Naive thymus-derived CD8-positive, alpha-beta T cell (primary cell): ENCODE measurements at places on chromosomes 5 and 9.

DNA sequence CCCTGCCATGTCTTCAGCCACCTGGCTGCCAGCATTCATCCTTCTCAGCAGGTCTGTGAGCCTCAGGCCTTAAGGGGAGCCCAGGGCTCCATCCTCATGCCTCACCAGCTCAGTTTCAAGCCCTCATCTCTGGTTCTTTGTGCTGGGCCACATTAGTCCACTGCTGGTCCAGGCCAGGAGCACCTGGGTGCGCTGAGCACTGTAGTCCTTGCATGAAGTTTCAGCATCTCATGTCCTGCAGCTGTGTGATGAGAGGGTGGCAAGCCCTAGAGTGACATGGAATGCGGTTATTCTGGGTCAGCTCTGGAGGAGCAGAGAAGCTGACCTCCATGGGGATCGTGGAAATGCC lies 42.7 kb downstream of the COL5A1 start:
- no peak overlapping the region for H3K4me3 ChIP-seq
- no peak overlapping the region for H3K27ac ChIP-seq
- peak; percentile 40 for DNase-seq
- no peaks in the 10 kb centered on the region for H3K4me1 ChIP-seq
- no peaks in the 10 kb centered on the region for H3K36me3 ChIP-seq

- peaks cover 38% of the 10 kb centered on the region for H3K4me1 ChIP-seq
- H3K27me3 ChIP-seq = peaks cover 34% of the 10 kb centered on the region
- H3K4me3 ChIP-seq = peak within 1 kb of the TSS; percentile 76
- H3K36me3 ChIP-seq = no peaks in the 10 kb centered on the region
- no peak within 1 kb of the TSS for H3K27ac ChIP-seq
These were observed at the start of gene DAPK1 for GRCh38 chr9:87497604-87498045. Gene DAPK1, plus strand, starts transcription at chr9:87497867. Its CDS starts 1,211 bp downstream, at chr9:87499078.

DNA sequence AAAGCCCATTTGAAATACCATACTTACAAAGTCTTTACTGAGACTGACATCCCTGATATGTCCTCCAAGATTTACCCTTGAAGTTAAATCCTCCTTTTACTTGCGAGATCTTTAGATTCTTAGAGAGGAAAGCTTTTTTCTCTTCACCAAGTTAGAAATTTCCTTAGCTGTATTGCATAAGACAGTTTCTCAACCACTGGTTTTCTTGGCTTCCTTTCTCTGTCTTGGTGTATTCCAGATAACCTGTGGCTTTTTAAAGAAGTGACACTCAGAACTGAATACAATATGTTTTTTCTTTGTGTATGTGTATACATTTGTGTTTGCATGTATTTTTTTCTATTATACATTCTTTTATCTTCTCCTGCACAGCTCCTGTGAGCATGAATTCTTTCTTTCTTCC lies 65.0 kb downstream of the SNCAIP start:
- DNase-seq = no peak
- H3K4me1 ChIP-seq = no peaks in the 10 kb centered on the region
- H3K36me3 ChIP-seq = no peaks in the 10 kb centered on the region
- H3K27me3 ChIP-seq = no peaks in the 10 kb centered on the region
- no peak overlapping the region for H3K27ac ChIP-seq

DNA sequence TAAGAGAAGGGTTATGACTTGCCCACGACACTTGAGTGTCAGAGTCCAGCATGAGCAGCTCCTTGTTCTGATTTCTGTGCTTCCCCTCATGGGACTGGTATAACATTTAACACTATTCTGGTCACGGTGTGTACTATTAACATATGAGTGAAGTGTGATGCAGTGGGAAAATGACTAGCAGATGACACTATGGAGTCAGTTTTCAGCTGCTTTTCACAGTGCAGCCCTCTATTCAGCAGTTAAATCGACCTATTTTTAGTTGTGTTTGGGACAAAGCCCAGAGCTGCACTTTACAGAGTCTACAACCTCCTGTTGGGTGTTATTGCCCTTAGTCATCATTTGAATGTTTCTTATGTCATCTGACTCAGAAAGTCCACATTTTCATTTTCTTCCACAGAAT lies 59.1 kb downstream of the CHSY3 start:
- H3K4me1 ChIP-seq = no peaks in the 10 kb centered on the region
- H3K36me3 ChIP-seq = no peaks in the 10 kb centered on the region
- DNase-seq = no peak
- no peak overlapping the region for H3K27ac ChIP-seq

- DNase-seq = no peak
- no peaks in the 10 kb centered on the region for H3K4me1 ChIP-seq
- no peak overlapping the region for H3K4me3 ChIP-seq
- H3K27me3 ChIP-seq = peaks cover 5% of the 10 kb centered on the region
These were observed 224.9 kb downstream of the CACNA1B start for GRCh38 chr9:138102246-138103051.

DNA sequence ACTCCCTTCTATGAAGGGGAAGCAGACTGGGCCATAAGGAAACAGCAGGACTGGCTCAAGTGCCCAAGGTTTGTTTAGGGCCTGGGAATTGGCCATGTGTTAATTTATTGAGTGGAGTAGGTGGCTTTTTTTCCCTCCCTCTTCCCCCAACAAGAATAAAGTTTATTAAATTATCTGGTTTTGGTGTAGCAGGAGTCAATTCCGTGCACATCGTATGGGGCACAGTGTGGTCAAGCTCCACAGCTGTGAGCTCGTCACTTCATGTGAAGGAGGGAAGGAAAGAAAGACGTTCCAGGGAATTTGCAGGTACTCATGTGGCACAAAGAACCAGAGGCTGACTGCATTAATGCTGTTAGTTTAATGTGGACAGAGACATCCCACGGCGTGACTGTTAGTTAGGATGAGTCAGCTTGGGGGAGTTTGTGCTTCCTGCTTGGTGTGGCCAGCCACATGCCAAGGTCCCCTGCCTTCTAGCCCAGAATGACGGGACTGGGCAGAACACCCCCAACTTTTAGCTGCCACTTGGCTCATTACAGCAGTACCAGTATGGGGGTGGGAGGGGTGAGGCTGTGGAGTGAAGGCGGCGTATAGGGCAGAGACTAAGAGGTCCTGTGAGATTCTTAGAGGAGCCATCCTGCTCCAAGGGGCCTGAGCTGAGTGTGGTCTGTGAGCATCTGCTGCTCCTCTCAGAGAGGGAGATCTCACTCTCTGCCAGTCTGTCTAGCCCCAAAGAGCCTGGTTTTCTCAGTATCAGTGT lies 33.2 kb downstream of the CSF1R start:
- no peaks in the 10 kb centered on the region for H3K4me1 ChIP-seq
- H3K27ac ChIP-seq = no peak overlapping the region
- no peak for DNase-seq
- no peaks in the 10 kb centered on the region for H3K27me3 ChIP-seq

DNA sequence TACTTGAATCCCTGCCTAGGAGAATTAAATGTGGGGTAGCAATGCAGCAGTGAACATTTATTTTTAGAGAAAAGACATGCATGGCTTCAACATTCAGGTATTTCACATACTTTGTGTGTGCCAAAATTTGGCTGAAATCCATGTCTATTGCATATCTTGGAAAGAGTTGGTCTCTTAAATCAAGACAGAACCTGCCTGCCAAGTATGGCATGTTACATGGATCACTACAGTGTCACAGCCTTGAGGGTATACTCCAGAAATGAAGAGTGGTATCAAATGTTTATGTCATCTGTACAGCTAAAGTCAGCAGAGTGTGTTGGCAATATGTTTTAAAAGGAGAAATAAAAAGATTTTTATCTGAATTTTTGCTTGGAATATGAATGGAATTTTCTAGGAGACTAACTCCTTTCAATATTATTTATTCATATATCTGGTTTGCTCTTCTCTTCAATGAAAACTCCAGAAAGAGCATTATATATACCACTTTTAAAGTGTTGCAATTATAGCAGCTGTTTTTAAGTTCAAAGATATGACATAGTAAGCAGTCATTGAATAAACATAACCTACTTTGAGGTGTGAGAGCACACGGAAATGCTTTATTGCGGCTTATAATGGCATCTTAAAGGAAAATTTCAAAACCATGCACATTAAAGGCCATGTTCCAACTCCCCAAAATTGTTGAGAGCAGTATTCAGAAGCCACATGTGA lies 95.4 kb upstream of the MINAR2 start:
- H3K27me3 ChIP-seq = no peaks in the 10 kb centered on the region
- H3K27ac ChIP-seq = no peak overlapping the region
- no peak for DNase-seq
- no peak overlapping the region for H3K4me3 ChIP-seq
- H3K4me1 ChIP-seq = no peaks in the 10 kb centered on the region
- H3K36me3 ChIP-seq = no peaks in the 10 kb centered on the region

DNA sequence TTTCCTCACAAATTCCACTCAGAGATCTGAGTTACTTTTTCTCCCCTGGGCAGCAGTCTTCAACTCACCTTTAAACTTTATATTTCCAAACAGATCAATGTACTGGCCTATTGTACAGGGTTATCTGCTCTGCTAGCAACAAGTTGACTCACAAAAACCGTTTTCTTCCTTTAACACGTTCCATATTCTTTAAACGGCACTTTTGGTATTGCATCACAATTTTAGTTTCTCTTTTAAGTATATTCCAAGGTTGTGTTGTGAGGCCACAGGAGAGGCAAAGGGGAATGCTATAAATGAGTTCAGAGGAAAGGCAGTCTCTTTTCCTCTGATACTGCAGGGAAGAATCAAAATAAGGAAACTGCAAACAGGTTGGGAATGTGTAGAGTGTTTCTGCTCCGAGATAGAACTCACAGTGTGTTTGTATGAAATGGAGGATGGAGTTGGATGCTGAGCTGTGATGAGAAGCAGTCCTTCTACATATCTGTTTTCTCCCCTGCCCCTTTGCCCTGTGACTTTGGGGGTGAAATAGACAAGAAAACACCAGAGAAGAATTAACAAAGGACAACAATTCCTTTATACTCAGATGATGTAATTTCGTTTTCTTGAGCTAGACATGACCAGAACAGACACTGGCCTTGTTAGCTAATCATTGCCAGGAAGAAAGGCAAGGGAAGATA lies 9.9 kb upstream of the ALDOB start:
- DNase-seq = no peak
- H3K4me1 ChIP-seq = peaks cover 14% of the 10 kb centered on the region
- no peaks in the 10 kb centered on the region for H3K36me3 ChIP-seq
- H3K27me3 ChIP-seq = peaks cover 82% of the 10 kb centered on the region
- no peak overlapping the region for H3K27ac ChIP-seq

- H3K27ac ChIP-seq = no peak overlapping the region
- H3K36me3 ChIP-seq = peaks cover 2% of the 10 kb centered on the region
- DNase-seq = no peak
- H3K4me1 ChIP-seq = no peaks in the 10 kb centered on the region
- no peak overlapping the region for H3K4me3 ChIP-seq
These were observed 21.5 kb upstream of the NFIL3 start for GRCh38 chr9:91445135-91445534.

- H3K27me3 ChIP-seq = peaks cover 30% of the 10 kb centered on the region
- peaks cover 13% of the 10 kb centered on the region for H3K4me1 ChIP-seq
- H3K27ac ChIP-seq = no peak overlapping the region
- no peak overlapping the region for H3K4me3 ChIP-seq
These were observed 4.5 kb downstream of the SPARC start for GRCh38 chr5:151682240-151682639.

DNA sequence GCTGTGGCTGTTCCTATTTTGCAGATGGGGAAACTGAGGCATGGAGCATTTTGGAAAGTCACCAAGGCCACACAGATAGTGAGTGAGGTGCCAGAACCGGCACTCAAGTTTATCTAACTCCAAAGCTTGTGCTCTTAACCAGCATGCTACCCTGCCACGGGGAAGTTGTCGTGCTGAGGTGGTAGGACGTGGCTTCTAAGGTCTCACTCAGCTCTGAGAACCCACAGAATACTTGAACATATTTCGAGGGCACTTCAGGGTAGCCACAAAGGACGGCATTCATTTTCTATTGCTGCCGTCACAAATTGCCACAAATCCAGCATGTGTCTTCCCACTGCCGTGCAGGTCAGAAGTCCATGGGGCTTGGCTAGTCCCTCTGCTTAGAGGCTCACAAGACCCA lies 116.7 kb downstream of the OLFM1 start:
- H3K27me3 ChIP-seq = peaks cover 6% of the 10 kb centered on the region
- H3K4me3 ChIP-seq = no peak overlapping the region
- no peak for DNase-seq
- no peak overlapping the region for H3K27ac ChIP-seq
- H3K36me3 ChIP-seq = no peaks in the 10 kb centered on the region

DNA sequence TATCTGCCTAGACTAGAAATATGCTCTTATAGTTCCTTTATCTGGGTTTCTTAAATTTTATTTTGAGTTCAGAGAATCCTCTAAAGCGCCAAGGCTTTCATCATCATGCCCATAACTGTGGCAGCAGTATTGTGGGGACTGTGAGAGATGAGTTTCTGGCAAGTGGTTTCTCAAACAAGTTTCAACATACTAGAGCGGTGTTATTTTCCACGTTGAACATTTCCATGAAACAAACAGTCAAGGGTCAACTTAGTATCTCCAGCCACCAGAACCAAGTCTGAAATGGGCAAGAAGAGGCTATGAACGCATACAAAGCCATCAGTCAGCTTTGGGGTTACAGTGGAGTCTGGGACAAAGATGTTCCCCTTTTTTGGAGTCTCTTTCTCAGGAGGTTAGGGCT lies 40.3 kb downstream of the SERINC5 start:
- H3K4me3 ChIP-seq = peak overlapping the region; percentile 77
